ENCODE measurements at places on chromosomes 12 and 14. TPM values are rescaled to one million over a fixed set of nuclear protein-coding genes. Genes with fewer than 3 reads are reported as not detected.

- no peak for DNase-seq
Observed at GRCh38 chr12:9180810-9181209, 27.4 kb downstream of the PZP start.

- no peak for DNase-seq
Observed at GRCh38 chr14:81991998-81992397, 458.3 kb upstream of the SEL1L start.

GRCh38 chr14:105275267-105275946 is 25.4 kb downstream of the BRF1 start:
- DNase-seq = no peak

DNA sequence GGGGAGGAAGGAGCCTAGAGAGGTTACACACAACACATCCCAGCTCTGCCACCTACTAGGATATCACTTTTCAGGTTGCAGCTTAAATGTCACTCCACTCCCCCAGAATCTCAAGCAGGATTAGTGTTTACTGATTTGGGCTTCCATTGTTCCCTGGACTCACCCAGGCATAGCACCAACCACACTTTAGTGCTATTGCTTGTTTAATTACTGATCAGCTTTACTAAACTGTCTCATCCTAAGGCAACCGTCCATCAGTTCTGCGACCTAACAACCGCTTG is 6.1 kb upstream of the KRT18 start:
- no peak for DNase-seq

GRCh38 chr14:81464253-81465002 is 64.3 kb upstream of the STON2 start:
- peak; percentile 63 for DNase-seq

- no peak for DNase-seq
Observed at GRCh38 chr12:21940549-21941505, at the start of gene ABCC9. Gene ABCC9 (minus strand): TSS chr12:21941426. CDS start chr12:21936674, 4,752 bp downstream.

DNA sequence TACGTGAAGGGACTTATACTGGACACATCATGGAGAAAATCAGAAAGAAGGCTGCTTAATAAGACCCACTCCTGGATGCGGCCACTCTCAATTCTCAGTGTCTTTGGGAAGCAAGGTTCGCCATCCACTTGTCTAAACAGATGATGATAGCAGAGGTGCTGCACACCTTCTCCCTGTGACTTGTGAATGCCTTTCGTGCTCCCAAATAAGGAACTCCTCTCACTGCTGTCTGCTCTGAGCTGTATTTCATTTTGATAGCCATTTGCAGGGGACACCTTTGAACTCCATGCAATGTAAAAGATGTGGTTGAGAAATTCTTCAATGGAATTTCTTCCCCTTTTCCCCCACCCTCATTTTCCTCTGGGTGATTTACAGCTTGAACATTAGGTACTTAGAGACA is 11.6 kb downstream of the RMST start:
- DNase-seq = no peak

- no peak for DNase-seq
Observed at GRCh38 chr12:121238604-121239350, 28.8 kb downstream of the P2RX4 start.

- no peak for DNase-seq
Observed at GRCh38 chr12:25526778-25527177, 26.3 kb downstream of the LMNTD1 start.

GRCh38 chr14:100334904-100335303 is 11.8 kb downstream of the SLC25A47 start:
- DNase-seq = no peak

DNA sequence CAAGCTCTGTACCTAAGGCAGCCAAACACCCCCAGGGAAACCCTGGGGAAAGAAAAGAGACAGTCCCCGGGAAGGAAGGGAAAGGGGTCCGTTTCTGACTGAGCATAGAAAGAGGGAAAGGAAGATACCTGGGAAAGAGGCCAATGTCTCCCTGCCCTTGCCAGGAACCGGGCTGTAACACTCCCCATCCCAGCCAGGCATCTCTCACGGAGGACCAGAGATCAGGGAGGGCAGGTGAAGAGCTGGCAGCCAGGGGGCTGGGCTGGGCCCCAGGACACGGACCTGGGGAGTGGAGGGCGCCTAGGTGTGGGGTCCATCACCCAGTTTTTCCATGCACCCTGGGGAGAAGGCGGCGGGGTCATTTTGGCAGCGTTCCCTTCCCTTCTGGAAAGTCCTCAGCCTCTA is 18.9 kb upstream of the PLEKHH1 start:
- no peak for DNase-seq

DNA sequence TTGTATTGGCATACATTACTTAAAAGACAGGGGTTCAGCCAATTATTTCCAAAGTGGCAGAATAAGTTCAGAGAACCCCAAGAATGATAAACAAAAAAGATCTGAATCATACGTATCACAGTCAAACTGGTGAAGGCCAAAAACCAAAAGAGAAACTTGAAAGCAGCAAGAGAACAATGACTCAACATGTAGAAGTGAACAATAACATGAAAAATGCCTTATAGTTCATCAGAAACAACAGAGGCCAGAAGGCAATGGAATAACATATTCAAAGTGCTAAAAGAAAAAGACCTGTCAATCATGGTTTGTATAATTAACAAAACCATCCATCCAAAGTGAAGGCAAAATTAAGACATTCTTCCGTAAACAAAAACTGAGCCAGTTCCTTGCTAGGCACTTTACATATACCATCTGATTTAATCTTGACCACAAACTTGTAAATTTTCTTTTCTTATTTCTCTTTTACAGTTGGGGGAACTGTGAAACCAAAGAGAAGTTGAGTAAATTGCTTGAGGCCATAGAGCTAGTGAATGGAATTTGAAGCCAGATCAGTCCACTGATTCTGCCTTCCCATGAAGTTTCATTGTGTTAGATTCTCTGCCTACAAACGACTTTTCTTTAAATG is 232.1 kb upstream of the SEL1L start:
- no peak for DNase-seq

Gene LRRIQ1
- polyA plus RNA-seq = 0.84 TPM

Gene MDM2
- polyA plus RNA-seq = 48.2 TPM
